Stimulated activated CD8-positive, alpha-beta memory T cell treated with anti-CD3 and anti-CD28 coated beads, Interleukin-7, amount 100 ng/mL, for 1 hour (primary cell): ENCODE measurements at places on chromosomes 6 and 20.

- DNase-seq = no peak
These were observed 1.1 kb upstream of the PBOV1 start for GRCh38 chr6:138219398-138219797.

GRCh38 chr6:111857674-111858337 is 15.4 kb downstream of the FYN start:
- DNase-seq = no peak

- DNase-seq = no peak
These were observed 176.5 kb downstream of the PHACTR1 start for GRCh38 chr6:12893036-12893435.

GRCh38 chr20:63322933-63323273 is 29.9 kb downstream of the COL20A1 start:
- no peak for DNase-seq

GRCh38 chr20:43798291-43799149 is 71.7 kb upstream of the GTSF1L start:
- no peak for DNase-seq

DNA sequence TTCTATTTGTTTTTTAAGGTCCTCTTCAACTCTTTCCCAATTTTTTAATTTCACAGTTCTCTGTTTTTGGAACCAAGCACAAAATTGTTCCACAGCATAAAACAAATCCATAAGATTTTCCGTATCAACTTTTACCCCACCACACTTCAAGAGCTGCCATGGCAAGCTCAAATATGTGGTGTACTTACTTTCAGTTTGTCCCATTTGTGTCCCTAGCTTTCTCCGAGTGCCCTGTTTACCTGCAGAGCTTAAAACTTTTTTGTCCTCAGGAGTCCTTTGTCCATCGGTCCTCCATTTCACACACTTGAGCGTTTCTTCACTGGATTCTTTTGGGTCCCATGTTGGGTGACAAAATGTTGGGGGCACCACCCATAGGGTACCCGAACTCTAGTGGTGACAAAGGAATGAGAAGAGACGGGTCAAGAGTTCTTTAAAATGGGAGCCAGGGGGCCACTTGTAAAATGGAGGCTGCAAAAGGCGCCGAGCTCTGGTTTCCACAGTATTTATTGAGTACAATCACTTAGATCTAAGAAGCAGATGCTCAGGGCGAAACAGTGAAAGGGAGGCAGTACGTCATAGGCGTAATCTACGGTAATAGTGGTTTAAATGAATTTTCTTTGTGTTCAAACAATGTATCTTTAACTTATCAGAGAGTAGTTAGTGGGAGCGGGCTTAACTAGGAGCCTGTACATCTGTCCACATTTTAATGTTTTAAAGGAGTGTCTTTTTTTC is 39.8 kb upstream of the SERINC1 start:
- no peak for DNase-seq

DNA sequence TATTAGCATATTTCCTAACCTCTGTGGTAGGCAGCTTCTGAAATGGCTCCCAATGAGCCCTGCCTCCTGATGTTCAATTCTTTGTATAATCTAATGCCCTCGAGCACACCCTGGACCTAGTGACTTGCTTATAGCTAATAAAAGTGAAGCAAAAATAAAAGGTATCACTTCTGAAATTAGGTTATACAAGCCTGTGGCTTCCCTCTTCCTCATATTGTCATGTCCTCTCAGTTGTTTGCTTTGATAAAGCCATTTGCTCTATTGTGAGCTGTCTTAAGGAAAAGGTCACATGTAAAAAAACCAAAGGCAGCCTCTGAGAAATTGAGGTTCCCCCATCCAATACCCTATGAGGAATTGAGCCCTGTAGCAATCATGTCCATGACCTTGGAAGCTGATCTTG is 442.1 kb upstream of the ADGRB3 start:
- no peak for DNase-seq

GRCh38 chr6:157579467-157580031 is 198.6 kb downstream of the ZDHHC14 start:
- no peak for DNase-seq

DNA sequence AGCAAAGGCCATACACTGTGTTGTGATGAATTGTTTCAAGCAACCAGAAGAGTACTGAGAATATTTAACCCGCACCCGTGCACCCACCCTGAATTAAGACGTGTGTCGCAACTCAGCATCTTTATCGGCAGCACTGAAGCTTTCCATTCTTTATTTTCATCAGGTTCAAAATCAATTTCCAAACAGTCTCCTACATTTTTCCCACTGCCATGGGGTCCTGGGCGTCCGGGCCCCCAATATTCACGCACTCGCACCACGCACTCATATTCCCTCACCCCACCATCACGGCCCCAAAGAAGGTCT is 1.8 kb downstream of the LTB start:
- no peak for DNase-seq

- DNase-seq = no peak
These were observed 618 bp downstream of the RTN4IP1 start for GRCh38 chr6:106628658-106629102.
